Activated CD8-positive, alpha-beta memory T cell treated with anti-CD3 and anti-CD28 coated beads, Interleukin-2, amount 10 ng/mL, durations not matched to agents 7 days and 5 days (primary cell): ENCODE measurements at places on chromosomes 13 and 19. TPM values are rescaled to one million over a fixed set of nuclear protein-coding genes. Genes with fewer than 3 reads are reported as not detected.

- peaks cover 35% of the 10 kb centered on the region for H3K27me3 ChIP-seq
- H3K36me3 ChIP-seq = peaks cover 1% of the 10 kb centered on the region
- peaks cover 8% of the 10 kb centered on the region for H3K4me1 ChIP-seq
- no peak overlapping the region for H3K4me3 ChIP-seq
- H3K27ac ChIP-seq = no peak overlapping the region
Measured at GRCh38 chr13:26561651-26562511, 4.4 kb downstream of the WASF3 start.

DNA sequence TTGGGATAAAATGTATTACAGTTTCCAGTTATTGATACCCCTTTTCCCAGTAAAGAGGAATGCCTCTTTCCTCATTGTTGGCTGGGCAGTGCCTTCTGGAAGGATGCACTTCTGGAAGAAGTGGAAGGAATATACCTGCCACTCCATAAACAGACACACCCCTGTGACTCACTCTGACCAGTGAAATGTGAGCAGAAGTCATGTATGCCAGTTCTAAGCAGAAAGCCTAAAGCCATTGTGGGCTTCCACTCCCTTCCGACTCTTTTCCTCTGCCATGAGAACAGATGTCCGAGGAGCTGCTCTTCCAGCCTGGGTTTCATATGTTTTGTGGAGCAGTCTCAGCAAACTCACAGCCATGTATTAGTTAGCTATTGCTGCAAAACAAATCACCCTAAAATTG is 166.1 kb upstream of the SERP2 start:
- H3K36me3 ChIP-seq = no peaks in the 10 kb centered on the region
- no peaks in the 10 kb centered on the region for H3K4me1 ChIP-seq
- H3K27me3 ChIP-seq = peaks cover 66% of the 10 kb centered on the region
- no peak overlapping the region for H3K27ac ChIP-seq

- no peak for DNase-seq
- peaks cover 14% of the 10 kb centered on the region for H3K4me1 ChIP-seq
- H3K4me3 ChIP-seq = no peak overlapping the region
- H3K27ac ChIP-seq = no peak overlapping the region
Measured at GRCh38 chr19:38310279-38310670, 5.5 kb downstream of the YIF1B start.

DNA sequence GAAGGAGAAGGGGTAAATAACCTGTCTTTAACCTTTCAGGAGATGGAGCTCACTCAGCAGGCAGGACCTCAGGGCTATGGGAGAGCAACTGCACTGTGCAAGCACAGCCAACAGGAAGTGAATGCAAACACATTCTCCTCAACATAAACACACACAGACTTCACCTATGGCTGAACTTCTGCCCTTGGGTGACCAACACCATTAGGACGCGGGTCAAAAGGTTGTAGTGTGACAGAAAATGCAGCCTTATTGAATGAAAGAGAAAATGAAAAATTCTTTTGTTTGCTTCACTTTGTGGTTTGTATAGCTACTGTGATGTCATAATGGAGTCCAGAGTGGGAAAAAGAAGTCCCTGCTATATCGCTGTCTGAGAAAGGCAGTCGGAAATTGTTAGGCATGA is 323.0 kb downstream of the NDFIP2 start:
- no peak overlapping the region for H3K27ac ChIP-seq
- no peaks in the 10 kb centered on the region for H3K36me3 ChIP-seq
- no peak overlapping the region for H3K4me3 ChIP-seq
- no peaks in the 10 kb centered on the region for H3K4me1 ChIP-seq
- no peak for DNase-seq

DNA sequence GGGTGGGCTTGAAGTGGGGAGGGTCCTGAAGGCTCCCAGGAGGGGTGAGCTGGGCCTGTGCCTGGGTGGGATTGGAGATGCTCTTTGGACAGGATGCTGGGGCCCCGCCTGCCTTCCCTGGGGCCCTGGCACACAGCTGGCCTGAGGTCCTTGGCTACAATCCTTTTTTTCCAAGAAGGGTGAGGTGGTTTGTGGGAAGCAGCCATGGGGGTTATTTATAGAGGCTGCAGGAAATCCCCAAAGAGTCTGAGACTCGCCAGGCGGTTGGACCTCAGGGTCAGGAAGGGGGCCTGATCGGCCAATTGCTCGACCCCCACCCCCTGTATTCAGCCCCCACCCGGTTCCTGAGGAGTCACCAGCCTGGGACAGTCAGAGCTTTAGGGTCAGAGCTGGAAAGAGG is 10.0 kb downstream of the GTPBP3 start:
- peaks cover 2% of the 10 kb centered on the region for H3K36me3 ChIP-seq
- H3K27ac ChIP-seq = no peak overlapping the region
- no peak overlapping the region for H3K4me3 ChIP-seq
- H3K4me1 ChIP-seq = peaks cover 30% of the 10 kb centered on the region

GRCh38 chr13:100128373-100128772 is 39.5 kb downstream of the PCCA start:
- no peaks in the 10 kb centered on the region for H3K27me3 ChIP-seq
- no peak overlapping the region for H3K4me3 ChIP-seq
- H3K36me3 ChIP-seq = peaks cover 16% of the 10 kb centered on the region
- no peak overlapping the region for H3K27ac ChIP-seq

- H3K27me3 ChIP-seq = peaks cover 44% of the 10 kb centered on the region
- no peak for DNase-seq
- H3K4me3 ChIP-seq = no peak overlapping the region
- no peaks in the 10 kb centered on the region for H3K36me3 ChIP-seq
Measured at GRCh38 chr19:3025549-3025886, 3.6 kb downstream of the TLE2 start.

DNA sequence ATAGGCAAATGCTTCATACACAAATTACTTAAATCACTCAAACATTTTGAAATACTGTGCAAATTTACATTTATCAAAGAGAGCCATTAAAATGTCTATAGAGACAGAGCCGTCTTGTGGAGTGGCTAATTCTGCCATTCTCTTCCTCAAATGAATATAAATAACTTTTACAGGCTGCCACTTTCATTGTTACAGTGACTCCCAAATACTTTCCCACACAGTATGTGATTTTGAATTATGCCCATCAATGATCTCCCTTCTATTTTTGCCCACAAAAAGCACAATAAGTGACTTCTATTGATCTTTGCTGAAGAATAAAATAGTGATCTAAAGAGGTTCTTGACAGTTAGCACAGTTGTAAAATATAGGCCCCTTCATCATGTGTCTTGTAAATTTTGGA is 1244.9 kb downstream of the PCDH17 start:
- no peak for DNase-seq
- no peaks in the 10 kb centered on the region for H3K36me3 ChIP-seq
- H3K4me3 ChIP-seq = no peak overlapping the region
- no peaks in the 10 kb centered on the region for H3K4me1 ChIP-seq
- H3K27ac ChIP-seq = no peak overlapping the region

- H3K27me3 ChIP-seq = peaks cover 15% of the 10 kb centered on the region
- no peak overlapping the region for H3K27ac ChIP-seq
- DNase-seq = no peak
- H3K4me1 ChIP-seq = no peaks in the 10 kb centered on the region
- H3K36me3 ChIP-seq = no peaks in the 10 kb centered on the region
Measured at GRCh38 chr13:72694314-72694713, 33.1 kb downstream of the MZT1 start.

- H3K27me3 ChIP-seq = peaks cover 6% of the 10 kb centered on the region
- no peaks in the 10 kb centered on the region for H3K4me1 ChIP-seq
- DNase-seq = no peak
- no peaks in the 10 kb centered on the region for H3K36me3 ChIP-seq
Measured at GRCh38 chr19:7287722-7288121, 6.5 kb downstream of the INSR start.

DNA sequence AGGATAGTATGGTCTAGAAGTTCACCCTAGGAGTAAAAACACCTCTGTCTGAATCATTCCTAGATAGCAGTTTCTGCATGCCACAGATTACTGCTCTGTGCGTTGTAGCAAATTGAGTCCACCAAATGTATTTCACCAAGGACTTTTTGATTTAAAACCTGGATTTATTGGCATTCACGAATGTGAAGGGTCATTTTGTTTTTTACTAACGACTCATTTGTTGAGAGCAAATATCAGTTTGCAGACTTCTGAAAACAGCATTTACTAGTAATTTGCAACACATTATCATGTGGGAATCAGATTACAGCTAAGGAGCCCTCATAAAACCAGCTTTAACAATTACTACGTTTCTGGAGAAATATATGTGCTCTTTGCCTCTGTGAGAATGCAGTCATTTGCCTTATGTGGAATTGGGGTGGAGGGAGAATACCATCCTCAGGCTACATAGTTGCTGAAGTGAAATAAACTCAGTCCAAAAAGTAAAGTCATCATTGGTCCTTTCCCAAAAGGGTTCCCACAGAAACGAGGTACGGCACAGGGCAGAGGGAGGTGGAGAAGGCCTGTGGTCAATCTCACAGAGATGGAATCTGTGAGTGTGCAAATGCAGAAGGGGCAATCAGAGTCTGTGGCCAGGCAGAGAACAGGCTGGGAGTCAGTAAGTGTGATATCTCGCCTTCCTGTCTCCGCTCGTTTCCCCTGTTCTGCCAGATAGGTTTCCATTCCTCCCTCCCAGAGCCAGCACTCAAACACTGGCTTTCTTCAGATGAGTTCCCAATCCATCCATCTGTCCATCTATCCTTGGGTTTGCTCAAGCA is 63.1 kb downstream of the DLEU7 start:
- peaks cover 20% of the 10 kb centered on the region for H3K27me3 ChIP-seq
- H3K4me1 ChIP-seq = no peaks in the 10 kb centered on the region
- H3K27ac ChIP-seq = no peak overlapping the region
- H3K36me3 ChIP-seq = no peaks in the 10 kb centered on the region

DNA sequence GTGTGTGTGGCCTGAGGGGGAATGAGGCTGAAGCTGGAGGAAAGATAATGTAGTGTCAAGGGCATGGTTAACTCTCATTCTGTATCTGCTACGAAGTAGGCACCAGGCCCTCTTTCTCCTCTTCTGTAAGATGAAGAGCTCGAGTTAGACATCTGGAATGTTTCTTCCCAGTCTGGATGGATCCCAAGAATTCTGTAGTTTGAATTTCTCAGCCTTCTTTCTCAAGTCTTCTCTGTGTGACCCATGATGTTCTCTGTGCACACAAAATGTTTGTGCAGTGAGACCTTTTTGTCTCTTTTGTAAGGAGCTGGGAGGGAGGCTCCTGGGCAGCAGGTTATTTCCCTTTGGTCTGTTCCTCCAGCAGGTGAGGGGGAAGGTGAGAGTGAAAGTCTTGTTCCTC is 13.7 kb downstream of the FGF9 start:
- no peaks in the 10 kb centered on the region for H3K36me3 ChIP-seq
- no peak for DNase-seq
- H3K27ac ChIP-seq = no peak overlapping the region
- H3K27me3 ChIP-seq = peaks cover 11% of the 10 kb centered on the region

DNA sequence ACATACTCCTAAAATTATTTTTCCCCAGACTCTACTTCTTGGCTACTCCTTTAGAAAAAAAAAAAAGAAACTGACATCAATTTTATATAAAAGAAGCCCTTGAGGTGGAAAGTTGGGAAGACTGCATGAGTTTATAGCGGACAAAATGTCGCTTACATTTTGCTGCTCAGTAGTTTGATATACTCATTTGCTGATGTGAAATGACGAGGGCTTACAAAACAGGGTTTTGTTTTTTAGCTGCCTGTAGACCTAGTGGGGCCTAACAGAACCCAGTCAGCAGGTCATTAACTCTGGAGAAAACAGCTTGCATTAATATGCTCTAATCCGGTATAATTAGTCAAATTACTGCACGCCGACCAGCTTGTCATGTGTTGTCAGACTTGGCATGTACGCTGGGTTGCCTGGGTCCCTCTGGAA is 37.6 kb upstream of the MAB21L1 start:
- DNase-seq = no peak
- no peaks in the 10 kb centered on the region for H3K36me3 ChIP-seq
- H3K27ac ChIP-seq = no peak overlapping the region
- no peaks in the 10 kb centered on the region for H3K4me1 ChIP-seq
- no peaks in the 10 kb centered on the region for H3K27me3 ChIP-seq
- no peak overlapping the region for H3K4me3 ChIP-seq

GRCh38 chr13:105341256-105341655 is 1194.2 kb downstream of the EFNB2 start:
- no peaks in the 10 kb centered on the region for H3K27me3 ChIP-seq
- no peak overlapping the region for H3K4me3 ChIP-seq
- no peak for DNase-seq
- H3K4me1 ChIP-seq = no peaks in the 10 kb centered on the region
- H3K36me3 ChIP-seq = no peaks in the 10 kb centered on the region
- H3K27ac ChIP-seq = no peak overlapping the region

DNA sequence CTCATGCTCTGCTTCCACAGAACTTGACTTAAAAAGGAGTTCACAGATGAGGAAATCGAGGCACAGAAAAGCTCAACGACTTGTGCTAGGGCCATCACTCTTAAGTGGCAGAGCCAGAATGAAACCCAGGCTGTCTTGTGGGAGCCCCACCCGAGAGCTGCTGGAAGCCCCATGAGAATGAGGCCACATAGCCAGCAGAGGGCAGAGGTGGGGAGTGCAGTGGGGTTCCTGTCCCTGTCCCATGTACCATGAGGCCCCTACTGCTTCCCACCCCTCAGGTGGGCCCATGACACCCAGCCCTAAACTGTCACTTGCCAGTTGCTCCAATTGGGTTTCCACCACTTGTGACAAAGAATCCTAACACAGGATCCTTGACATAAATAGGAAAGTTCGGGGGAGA is 175.9 kb downstream of the IRS2 start:
- H3K4me3 ChIP-seq = no peak overlapping the region
- peak; percentile 41 for DNase-seq
- H3K27me3 ChIP-seq = no peaks in the 10 kb centered on the region
- H3K4me1 ChIP-seq = no peaks in the 10 kb centered on the region
- no peaks in the 10 kb centered on the region for H3K36me3 ChIP-seq
- H3K27ac ChIP-seq = no peak overlapping the region

DNA sequence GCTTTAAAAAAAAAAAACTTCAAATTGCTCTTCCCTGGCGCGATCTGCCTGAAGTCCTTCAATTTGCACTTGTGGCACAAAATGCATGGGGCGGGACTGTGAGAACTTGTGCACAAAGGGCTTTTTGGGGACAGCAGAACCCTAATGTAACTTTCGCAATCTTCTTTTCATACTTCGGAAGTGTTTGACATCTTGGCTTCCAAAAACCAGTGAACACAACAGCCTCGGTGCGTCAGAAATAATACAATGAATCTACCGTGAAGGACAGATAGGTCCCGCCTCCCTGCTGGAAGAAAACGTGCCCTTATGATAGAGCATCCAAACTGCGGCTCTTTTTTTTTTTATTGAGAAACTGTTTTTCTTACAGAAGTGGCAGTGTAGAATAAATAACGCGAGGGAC is 36.6 kb downstream of the KLF2 start:
- H3K27me3 ChIP-seq = peaks cover 31% of the 10 kb centered on the region
- peak overlapping the region; percentile 45 for H3K27ac ChIP-seq
- peaks cover 63% of the 10 kb centered on the region for H3K4me1 ChIP-seq
- no peak for DNase-seq
- no peak overlapping the region for H3K4me3 ChIP-seq

GRCh38 chr13:23467048-23467931 is 33.8 kb upstream of the SACS start:
- peaks cover 8% of the 10 kb centered on the region for H3K4me1 ChIP-seq
- H3K36me3 ChIP-seq = no peaks in the 10 kb centered on the region

Gene SAFB
- total RNA-seq = 134 TPM

Gene GGACT
- 5.3 TPM for total RNA-seq

Gene MIER2
- total RNA-seq = 21.6 TPM

Gene IGFL2
- total RNA-seq = not detected

Gene SELENOV
- total RNA-seq = not detected

Gene BRSK1
- total RNA-seq = 6.9 TPM
